NCI-H2029 (cell line): ENCODE measurements at places on chromosomes 4 and X.

GRCh38 chrX:153941336-153942252 is 2.8 kb downstream of the RENBP start:
- DNase-seq: no peak

DNA sequence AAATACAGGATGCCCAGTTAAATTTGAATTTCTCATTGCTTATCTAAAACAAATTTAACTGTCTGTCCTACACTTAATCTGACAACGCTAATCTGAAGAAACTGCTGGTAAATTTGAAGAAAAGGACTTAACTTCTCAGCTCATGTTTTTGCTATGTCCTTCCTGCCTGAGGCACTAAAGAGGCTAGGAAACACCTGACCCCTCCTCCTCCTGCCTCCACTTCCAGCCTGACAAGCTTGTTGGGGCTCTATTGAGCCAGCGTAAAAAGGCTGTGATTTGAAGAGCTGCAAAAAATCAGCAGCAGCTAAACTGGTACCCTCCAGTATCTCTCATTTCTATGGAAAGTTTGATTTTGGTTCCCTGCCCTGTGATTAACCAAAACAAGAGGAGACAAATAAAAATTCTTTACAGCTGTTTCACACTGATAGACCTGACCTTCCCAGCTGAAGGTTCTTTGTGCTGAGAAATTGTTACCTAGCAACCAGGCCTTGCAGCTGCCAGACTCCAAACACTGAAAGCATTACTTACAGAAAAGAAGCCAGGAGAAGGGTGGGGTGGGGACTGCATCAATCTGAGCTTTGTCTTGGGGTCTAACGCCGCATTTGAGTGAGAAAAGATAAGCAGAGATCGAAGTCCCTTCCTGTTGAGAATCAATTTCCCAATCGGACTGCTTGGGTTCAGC is 35.0 kb downstream of the DCX start:
- no peak for DNase-seq

DNA sequence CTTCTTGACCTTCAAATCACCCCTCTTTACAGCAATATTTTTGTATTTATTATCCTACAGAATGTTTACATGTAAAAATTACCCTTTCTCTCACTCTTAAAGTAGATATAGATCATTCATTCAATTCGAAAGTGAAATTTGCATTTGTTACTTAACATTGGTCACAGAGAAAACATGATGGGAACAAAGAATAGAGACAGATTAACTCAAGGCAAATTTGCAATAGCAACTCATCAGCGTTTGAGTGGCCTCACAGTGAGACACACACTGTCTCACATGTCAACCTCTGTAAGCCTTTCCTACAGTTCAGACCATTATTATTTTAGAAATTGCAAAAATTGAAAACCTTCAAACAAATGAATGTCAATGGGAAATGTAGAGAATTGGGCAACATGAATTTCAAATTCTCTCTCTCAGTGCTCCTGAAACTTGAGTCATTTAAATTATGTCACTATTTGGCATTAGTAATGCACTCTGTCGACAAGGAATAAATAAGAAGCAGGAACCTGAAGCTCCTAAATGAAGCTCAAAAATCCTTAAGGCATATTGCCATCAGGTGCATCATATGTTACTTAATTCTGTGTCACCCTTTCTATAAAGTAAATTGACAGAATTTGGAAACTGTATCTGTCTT is 148.3 kb upstream of the ANXA10 start:
- DNase-seq: no peak

- DNase-seq: no peak
These were observed 1008.1 kb upstream of the TENM3 start for GRCh38 chr4:181234951-181235680.

GRCh38 chr4:30716681-30717207 is 3.4 kb upstream of the PCDH7 start:
- no peak for DNase-seq

DNA sequence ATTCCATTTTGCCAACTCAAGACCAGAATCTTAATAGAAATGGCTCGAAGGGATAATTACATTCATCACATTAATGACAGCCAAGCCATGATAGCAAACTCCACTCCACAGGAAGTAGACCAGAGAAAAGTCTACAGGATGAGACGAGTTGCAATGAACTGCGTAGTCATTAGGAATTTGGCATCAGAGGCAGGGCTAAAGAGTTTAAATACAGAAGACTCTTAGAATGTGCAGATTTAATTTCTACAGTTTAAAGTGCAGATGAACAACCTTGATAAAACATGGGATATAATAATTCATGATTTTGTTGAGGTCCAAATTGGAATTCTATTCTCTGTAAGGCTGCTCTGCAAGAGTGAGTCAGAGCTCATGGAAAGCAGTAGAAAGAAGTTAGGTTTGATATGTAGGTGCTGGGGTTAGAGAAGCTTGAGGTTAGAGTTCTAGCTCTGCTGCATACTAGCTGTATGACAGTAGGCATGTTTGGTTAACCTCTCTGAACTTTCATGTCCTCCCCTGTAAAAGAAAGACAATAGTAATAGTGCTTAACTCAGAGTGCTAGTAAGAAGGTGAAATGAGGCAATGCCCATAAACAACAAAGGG is 32.2 kb downstream of the LNX1 start:
- DNase-seq: no peak

DNA sequence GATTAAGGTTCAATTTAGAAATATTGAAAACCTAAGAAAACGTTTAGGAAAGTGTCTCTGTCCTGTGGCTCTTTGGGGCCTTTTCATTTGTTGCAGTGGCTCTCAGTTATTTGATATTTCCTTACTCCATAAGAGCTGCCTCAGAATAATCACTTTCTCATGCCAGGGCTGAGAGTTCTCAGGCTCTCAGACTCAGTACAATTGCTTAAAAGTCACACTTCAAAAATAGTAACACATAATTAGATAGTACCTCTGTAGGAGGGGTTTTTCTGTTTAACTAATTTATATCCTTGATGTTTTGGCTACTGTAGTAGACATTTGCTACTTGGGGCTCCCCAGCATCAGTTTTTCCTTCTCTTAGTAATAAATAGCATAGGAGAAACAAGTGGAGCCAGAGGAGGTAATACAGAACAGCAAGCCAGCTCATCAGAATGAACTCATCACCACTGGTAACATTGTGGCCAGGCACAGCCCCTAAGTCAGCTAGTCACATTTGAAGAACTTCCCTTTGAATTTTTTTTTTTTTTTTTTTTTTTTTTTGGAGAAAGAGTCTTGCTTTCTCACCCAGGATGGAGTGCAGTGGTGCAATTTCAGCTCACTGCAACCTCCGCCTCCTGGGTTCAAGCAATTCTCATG is 8.0 kb upstream of the HNRNPD start:
- DNase-seq: no peak

GRCh38 chr4:140609548-140610425 is 41.0 kb upstream of the UCP1 start:
- DNase-seq: peak; percentile 74
